ENCODE measurements at places on chromosomes 2 and 18.

GRCh38 chr2:236284208-236284607, 20.0 kb upstream of the ASB18 start:
- DNase-seq: no peak

- DNase-seq: peak; percentile 8
Measured at GRCh38 chr2:71545572-71546274, 92.4 kb downstream of the DYSF start.

DNA sequence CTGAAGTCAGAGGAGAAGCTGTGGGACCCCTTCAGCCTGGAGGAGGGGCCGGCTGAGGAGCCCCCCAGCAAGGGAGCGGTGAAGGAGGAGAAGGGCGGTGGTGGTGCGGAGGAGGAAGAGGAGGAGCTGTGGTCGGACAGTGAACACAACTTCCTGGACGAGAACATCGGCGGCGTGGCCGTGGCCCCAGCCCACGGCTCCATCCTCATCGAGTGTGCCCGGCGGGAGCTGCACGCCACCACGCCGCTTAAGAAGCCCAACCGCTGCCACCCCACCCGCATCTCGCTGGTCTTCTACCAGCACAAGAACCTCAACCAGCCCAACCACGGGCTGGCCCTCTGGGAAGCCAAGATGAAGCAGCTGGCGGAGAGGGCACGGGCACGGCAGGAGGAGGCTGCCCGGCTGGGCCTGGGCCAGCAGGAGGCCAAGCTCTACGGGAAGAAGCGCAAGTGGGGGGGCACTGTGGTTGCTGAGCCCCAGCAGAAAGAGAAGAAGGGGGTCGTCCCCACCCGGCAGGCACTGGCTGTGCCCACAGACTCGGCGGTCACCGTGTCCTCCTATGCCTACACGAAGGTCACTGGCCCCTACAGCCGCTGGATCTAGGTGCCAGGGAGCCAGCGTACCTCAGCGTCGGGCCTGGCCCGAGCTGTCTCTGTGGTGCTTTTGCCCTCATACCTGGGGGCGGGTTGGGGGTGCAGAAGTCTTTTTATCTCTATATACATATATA, 46.0 kb downstream of the BOLA3 start:
- no peak for DNase-seq

- DNase-seq: no peak
Measured at GRCh38 chr2:205754924-205755321, 72.6 kb downstream of the NRP2 start.

GRCh38 chr18:48663931-48664847, 125.4 kb downstream of the CTIF start:
- DNase-seq: no peak

DNA sequence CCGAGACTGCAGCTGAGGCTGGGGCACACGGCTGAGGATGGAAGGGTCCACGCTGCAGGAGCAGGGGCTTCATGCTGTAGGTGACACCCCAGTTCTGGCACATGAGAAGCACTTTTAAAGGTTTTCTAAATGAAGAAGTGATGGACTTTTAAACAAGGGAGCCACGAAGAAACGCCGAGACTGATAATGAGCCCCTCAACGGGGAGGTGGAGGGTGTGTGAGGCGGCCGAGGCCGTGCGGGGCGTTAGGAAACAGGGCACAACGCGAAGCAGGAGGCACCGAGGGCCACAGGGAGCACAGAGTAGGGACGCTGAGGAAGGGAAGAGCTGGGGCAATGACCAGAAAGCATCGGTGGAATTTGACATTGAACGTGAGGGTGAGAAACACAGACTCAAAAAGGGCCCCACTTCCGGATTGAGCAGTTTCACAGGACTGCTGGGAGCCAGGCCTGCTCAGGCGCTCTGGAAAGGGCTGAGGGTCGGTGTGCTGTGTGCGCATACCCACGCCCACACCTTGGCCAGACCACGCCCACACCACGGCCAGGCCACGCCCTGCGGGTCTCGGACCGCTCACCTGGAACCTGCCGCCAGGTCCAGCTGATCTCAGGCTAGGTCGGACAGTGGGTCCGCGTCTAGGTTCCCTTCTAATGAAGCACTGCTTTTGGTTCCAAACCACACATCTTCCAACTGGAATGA, 115.7 kb downstream of the GYPC start:
- DNase-seq: no peak

GRCh38 chr2:25280051-25280687, 61.6 kb downstream of the DNMT3A start:
- no peak for DNase-seq

- DNase-seq: no peak
Measured at GRCh38 chr2:168694173-168694572, 108.3 kb upstream of the NOSTRIN start.

- DNase-seq: no peak
Measured at GRCh38 chr18:51301376-51301775, 103.9 kb upstream of the MEX3C start.

DNA sequence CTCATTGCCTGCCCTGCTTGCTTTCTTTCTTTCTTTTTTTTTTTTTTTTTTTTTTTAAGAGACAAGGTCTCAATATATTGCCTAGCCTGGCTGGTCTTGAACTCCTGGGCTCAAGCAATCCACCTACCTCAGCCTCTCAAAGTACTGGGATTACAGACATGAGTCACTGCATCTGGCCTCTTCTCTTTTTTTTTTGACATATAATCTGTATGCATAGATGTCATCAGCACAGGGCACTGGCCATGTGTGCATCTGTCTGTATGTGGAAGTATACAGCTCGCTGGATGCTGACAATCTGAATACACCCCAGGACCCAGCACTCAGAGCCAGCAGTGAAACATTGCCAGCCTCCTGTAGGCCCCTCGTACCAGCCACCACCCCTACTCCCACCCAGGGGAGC, 49.5 kb downstream of the TFCP2L1 start:
- no peak for DNase-seq

DNA sequence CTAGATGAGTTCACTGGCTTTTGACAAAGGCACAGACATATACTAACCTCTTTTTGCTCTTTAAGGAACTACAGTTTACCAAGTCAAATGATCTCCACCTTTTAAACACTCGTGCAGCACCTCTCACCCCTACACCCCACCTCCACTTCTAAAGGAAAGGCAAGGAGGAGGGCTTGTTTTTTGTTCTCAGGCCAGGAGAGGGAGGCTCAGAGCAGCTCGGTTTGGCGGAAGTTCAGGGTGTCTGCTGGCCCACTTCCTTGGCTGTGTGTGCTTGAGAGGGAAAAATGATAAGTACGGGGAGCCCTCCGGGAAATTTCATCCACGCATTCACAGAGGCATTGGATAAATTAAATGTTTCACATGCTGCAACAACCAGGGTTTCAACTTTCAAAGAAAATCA, 667.9 kb downstream of the BCL11A start:
- no peak for DNase-seq

Data from NCI-H187 (cell line).